ENCODE measurements at places on chromosomes 7 and 10.

- DNase-seq, result no peak
Observed at GRCh38 chr7:100406767-100407166, 21.7 kb downstream of the ZCWPW1 start.

- peak; percentile 82 for DNase-seq
Observed at GRCh38 chr10:48456361-48456804, 148.5 kb downstream of the ARHGAP22 start.

DNA sequence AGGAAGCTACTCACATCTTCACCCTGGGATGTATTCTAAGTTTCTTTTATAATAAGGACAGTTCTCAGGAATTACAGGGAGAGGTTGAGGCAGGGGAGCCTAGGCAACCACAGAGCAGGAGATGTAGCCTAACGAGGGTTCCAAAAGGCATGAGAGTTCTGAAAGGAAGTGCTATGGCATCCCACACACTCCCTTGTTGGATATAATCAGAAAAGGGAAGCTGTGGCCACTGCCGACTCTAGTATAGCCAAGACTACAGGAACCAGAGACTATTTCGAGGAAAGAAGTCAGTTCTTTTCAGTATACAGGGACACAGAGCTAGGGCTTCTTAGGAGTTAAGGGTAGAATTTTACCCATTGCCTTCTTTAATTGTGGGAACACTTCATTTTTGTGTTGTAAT, 11.0 kb downstream of the PRR15 start:
- DNase-seq, result no peak

- DNase-seq, result no peak
Observed at GRCh38 chr7:91137788-91138368, 126.4 kb upstream of the FZD1 start.

DNA sequence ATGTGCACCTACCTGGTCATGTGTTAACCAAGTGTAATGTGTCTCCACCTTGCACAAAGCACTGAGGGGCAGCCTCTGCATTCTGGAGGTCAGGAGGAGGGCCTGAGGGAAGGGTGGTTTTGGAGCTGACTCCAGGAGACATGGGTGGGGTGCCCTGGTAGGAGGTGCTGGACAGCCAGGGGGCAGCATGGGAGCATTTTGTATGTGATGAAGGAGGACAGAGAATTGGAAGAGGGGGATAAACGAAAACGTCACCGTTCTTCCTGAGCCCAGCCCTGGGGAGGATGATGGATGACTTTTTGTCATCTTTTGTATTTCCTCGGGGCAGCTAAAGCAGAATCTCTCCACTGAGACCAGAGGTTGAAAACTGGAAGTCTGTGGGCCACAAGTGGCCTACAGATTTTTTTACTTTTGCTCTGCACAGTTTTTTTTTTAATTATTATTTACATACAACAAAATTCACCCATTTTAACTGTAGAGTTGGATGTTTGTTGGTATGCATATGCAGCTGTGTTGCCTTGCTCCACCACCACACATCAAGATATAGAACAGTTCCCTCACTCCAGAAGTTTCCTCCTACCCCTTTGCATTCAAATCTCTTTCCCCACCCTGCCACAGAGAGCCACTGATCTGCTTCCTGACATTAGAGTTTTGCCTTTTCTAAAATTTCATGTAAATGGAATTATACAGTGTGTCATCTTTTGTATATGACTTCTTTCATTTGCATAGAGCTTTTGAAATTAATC, 242.5 kb downstream of the VTI1A start:
- DNase-seq, result peak; percentile 22

DNA sequence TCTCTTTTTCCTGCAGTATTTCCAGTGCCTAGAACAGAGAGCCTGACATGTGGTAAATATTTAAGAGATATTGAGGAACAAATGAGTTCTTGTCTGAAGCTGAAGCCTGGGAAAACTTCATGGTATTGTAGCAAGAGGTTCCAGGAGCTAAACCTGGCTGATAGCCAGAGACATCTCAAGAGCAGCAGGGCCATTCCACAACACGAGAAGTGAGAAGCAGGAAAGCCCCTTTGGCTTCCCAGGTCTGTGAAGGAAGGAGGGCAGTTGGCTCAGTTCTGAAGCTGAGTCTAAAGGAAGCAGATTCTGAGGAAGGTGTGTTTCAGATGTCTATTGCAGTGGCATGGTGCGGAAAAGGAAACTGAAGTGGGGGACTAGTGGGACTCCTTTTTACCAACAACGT, 63.8 kb upstream of the FAM204A start:
- no peak for DNase-seq

DNA sequence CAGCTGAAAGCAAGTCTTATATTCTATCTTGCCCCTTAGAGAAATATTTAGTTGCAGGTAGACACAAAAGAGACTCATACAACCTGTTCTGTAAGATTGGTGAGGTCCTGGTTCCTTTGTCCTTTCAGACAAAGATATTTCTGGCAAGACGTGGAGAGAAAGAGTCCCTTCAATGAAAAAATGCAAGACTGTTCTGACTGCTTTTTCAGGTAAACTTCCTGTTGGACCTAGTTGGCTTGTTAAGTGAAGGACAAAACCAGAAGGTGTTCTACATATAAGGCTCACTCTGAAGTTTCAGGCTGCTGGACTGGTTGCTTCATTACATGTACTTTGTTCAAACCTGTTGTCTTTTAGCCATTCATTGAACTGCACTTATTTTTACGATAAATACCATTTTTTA, 119.0 kb upstream of the PTPRZ1 start:
- DNase-seq, result no peak

DNA sequence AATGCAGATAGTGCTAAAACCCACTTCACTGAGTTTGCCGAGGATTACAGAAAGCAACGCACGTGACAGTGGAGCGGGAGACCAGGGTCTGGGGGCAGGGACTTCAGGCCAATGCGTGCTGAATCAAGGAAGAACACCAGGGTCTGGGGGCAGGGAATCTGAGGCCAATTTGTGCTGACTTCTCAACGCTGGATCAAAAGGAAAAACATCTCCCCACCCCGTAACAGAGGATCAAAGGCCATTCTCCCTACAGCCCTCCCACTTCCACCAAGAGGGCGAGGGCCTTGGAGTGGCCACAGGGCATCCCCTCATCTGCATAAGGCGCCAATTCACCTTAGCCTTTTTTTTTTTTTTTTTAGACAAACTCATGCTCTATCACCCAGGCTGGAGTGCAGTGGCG, 22.3 kb upstream of the BNIP3 start:
- no peak for DNase-seq

- no peak for DNase-seq
Observed at GRCh38 chr10:78035933-78036583, 2.4 kb downstream of the RPS24 start.

DNA sequence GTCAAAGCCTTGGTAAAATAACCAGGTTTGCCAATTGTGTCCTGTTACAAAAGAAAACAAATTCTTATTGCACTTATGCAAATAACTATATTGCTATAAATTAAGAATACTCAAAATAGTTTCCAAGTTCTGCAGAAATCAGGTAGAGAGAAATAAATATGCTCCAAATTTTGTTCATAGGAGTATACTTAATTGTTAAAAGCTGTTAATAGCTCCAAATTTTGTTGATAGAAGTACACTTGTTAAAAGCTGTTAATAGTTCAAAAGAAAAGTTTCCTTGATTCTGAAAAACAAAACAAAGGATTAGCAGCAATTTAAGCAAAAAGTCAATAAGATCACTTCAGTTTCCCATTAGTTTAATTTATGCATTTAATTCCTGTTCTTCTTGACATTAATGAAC, 46.4 kb upstream of the ZNF138 start:
- no peak for DNase-seq

- no peak for DNase-seq
Observed at GRCh38 chr10:130481936-130482335, 345.7 kb downstream of the GLRX3 start.

GRCh38 chr10:35349389-35349915, 13.1 kb downstream of the CCNY start:
- peak; percentile 77 for DNase-seq

GRCh38 chr10:79938728-79939406, 10.0 kb downstream of the SFTPD start:
- DNase-seq, result peak; percentile 55

DNA sequence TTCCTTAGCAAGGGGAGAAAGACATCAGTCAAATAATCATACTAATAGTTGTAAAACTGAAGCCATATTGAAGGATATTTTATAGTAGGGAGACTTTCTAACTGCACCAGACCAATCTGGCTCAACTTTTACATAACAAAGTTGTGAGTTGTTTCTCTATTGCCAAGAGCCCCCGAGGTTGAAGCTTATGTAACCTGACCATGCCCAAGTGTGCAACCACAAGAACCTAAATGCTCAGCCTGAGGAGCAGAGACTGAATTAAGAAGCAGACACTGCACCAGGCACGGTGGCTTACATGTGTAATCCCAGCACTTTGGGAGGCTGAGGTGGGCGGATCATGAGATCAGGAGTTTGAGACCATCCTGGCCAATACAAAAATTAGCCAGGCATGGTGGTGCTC, 77.3 kb upstream of the ARMC3 start:
- no peak for DNase-seq

GRCh38 chr10:110399106-110399964, 94.6 kb upstream of the SMNDC1 start:
- no peak for DNase-seq

DNA sequence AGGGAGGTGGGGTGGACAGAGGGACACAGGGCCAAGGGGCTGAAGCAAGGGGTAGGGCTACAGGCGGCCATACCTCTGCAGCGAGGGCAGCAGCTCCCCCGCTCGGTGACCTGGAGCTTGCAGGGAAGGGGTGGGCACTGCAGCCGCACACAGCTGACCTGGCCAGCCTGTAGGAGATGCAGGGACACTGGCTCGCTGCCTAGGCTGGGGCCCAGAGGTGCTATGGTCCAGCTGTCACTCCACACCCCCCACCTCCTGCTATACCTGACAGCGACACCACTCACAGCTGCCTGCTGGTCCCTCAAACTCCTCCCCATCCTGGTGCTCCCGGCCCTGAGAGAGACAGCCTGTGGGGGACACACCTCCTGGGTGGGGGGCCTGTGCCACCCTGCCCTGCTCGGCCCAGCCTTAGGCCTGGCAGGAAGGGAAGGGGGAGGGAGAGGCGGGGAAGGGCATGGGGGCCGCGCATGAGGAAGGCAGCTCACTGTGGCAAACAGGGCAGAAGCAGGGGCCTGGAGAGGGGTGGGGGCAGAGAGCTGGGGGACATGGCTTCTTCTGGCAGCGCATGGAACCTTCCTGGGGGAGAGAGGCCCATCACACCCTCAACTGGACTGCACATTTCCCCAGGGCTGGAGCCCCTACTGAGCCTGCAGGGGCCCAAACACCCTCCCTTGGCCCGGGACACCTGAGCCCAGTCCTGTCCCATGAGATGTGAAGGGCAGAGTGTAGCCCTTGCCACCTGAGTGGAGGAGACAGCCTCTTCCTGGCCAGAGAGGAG, 23.9 kb downstream of the ATP6V1F start:
- DNase-seq, result peak; percentile 56

GRCh38 chr7:151794508-151795167, 82.3 kb downstream of the PRKAG2 start:
- no peak for DNase-seq

DNA sequence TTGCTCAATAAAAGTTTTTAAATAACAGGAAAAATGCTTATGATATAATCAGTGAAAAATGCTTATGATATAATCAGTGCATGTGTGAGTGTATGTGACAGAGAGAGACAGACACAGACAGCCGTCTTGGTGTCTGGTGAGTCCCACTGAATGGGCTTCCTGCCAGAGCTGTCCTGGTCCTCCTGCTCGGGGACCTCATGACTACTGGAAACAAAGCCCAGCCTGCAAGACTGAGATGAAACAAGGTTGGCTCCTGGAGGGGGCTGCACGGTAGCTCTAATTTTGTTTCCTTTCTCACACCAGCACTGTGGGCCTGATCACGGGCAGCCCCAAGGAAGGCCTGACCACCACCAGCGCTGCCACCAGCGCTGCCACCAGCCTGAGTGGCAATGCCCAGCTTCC, 57.3 kb downstream of the NRP1 start:
- peak; percentile 72 for DNase-seq

DNA sequence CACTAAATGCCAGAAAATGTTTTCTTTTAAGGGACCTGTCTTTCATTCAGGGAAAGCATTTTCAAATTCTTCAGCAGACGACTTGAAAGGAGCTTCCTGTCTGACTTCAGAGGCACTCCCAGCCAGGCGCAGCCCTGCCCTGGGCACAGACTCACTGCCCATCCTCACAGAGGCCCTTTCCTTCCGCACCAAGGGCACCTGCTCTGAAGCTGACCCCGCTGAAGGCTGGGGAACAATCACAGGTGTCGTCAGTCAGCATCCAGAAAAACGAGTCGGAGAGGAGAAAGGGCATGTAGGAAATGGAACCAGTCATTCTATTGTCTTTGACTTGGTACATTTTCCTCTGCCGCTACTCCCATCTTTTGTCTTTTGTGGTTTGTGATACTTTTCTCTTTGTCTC, 125.3 kb upstream of the PARD3 start:
- DNase-seq, result no peak

- no peak for DNase-seq
Observed at GRCh38 chr7:20301311-20301939, 29.3 kb upstream of the ITGB8 start.

DNA sequence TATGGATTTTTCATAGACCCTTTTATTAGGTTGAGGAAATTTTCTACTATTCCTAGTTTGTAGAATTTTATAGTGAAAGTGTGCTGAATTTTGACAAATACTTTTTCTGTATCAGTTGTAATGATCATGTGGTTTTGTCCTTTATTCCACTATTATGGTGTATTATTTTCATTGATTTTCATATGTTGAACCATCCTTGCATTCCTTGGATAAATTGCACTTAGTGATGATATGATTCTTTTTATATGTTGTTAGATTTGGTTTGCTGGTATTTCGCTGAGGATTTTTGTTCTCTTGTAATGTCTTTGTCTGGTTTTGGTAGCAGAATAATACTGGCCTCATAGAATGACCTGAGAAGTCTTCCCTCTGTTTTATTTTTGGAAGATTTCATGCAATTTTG, 140.6 kb upstream of the CDK6 start:
- no peak for DNase-seq

DNA sequence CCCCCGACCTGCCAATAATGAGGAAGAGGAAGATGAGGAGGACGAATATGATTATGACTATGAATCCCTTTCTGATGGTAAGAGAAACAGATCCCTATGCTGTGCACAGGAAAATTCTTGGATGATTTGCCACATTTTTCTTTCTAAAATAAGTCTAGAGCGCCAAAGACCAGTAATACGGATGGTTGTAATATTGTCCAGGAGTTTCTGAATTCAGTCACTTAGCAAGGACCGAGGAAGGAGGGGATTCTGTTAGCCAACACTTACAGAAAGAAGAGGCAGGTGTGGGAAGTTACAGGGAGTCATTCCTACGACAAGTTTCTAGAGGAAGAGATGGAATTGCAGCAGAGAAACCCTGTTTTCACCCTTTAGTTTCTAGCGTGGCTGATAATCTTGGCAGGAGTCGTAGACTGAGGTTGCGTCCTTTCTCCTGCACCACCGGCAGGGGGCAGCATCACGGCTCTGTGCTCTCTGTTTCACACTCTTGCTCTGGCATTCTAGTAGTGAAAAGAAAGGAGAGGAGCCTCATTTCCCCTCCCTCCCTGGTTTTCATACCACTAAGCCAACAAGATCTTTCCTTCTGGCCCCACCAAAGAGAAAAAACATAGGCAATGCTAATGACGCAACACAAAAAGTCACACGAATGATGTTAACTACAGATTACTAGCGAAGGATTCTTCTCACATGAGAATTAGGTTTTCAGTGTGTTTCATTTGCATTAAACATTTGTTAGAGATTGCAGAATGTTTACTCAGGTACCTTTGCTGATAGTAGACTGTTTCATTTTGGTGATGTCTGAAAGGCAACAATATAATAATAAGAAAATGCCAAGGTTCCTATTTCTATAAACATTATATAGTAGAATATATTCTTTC, 82.7 kb downstream of the NOC3L start:
- DNase-seq, result peak; percentile 22

GRCh38 chr10:84074521-84074920, 64.8 kb upstream of the GHITM start:
- no peak for DNase-seq
